Right lobe of liver (tissue), 6 donors: ENCODE measurements at places on chromosomes 2 and 18. TPM values are rescaled to one million over a fixed set of nuclear protein-coding genes. Genes with fewer than 3 reads are reported as not detected.

- DNase-seq, result no peak
These were observed 94.1 kb upstream of the CD302 start for GRCh38 chr2:159891917-159892730.

Gene CXCR2
- total RNA-seq, result 0.81 TPM

DNA sequence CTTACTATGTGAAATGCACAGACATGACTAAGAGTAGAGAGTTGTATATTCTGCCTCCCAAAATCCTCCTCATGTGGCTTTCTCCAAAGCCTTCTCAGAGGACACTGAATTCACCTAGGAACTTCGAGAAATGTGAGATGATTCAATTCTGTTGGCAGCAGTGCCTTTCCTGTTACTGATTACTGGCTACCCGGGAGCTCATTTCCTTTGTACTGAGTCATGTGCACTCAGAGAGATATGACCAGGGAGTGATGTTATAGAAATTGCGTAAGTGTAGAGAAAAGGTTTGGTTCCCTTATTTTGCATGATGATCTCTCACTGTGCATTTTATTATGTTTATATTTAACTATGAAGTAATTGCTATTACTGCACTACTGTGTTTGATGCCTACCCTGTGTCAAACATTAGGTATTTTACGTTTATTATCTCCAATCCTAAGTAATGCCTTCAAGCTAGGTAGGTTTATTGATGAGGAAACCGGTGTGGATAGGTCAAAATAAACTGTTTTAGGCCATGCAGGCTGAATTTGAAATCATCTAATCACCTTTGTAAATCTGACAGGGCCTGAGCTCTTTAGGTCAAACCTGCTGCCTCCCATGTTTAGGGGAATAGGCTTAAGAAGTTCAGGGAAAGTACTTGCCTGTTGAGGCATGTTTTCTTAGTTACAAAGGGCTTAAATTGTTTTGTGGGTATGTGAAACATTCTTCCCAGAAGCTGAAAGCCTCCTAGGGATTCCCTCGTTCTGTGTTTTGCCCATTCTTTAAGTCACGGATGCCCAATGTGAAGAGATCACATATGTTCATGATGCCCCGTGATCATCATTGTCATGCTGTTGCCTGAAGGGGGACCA is 86.8 kb downstream of the FMNL2 start:
- no peak for DNase-seq

DNA sequence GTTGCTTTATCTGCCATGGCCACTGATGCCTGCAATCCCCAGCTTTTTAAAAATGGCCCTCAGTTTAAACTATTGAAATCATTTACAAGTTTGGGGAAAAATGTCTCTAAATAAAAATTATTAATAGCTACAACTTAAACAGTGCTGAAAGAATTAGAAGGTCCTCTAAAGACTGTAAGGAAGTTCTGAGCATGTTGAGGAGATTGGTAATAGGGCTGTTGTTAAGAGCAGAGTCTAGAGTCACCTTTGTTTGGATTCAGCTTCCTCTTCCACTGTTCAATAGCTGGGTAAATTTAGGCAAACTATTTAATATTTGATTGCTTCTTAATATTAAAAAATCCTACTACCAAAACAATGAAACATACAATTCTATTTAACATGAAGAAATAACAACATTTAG is 1127.1 kb upstream of the DDX18 start:
- DNase-seq, result no peak

GRCh38 chr2:107502539-107502938 is 324.2 kb upstream of the RGPD4 start:
- DNase-seq, result no peak

DNA sequence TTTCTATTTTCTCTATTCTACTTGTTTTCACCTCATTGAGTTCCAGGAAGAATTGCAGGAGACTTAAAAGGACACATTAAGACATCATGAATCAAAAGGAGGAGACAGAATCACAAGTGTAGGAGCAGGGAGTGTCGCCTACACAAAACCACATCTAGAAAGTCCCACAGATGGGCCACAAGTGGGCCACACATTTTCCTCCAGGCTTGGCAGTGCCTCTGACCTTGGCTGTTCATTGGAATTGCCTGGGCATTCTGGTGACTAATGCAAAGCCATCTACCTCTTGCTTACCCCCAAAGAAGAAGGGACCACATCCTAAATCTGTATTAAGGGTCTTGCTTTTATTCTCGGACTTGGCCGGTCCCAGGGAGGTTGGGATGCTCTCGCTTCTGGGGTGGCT is 103.6 kb downstream of the KLHL29 start:
- DNase-seq, result no peak

Gene GRP
- total RNA-seq, result not detected

DNA sequence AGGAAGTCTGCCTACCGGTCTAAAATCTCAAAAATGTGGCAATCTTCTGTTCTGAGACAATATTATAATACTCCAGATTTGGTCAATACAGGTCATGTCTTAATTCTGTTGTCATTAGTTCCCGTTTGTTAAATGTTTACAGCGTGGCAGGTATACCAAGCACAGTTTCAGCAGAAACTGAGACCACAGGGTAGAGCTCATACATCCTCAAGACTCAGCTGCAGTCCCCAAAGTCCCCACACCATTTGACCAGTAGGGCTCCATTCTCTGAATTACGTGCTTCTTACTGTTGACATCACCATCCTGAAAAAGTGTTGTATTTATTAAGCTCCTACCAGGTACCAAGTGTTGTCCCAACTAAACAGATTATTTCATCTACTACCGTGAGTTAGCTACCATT is 157.1 kb downstream of the MC4R start:
- DNase-seq, result no peak

- DNase-seq, result no peak
These were observed 31.3 kb downstream of the COLEC12 start for GRCh38 chr18:468955-469790.

DNA sequence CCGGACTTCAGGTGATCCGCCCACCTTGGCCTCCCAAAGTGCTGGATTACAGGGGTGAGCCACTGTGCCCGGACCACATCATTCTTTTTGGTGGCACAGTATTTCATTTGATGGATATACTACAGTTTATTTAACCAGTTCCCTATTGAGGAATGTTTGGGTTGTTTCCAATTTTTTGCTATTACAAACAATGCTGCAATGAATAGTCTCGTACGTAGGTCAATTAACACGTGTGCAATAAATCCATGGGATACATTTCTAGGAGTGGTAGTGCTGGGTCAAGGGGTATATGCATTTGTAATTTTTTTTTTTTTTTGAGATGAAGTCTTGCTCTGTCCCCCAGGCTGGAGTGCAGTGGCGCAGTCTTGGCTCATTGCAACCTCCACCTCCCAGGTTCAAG is 28.4 kb upstream of the XPO1 start:
- DNase-seq, result no peak

DNA sequence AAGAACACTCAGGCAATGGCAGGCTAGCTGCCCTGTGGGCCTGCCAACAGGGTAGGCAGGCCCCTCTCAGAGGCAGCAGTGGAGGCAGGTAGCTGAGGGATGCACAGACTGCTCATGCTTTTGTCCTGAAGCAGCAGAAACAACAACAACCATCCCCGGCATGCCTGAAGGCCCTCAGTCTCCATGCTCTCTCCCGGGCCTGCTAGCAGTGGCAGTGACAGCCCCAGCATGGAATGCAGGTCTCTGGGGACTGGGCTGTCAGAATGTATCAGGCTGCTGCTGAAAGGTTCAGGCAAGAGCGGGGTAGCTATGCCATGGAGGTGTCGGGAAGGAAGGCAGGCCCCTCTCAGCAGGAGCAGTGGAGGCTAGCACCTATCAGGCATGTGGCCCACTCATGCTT is 209.8 kb downstream of the KCNJ3 start:
- DNase-seq, result no peak

DNA sequence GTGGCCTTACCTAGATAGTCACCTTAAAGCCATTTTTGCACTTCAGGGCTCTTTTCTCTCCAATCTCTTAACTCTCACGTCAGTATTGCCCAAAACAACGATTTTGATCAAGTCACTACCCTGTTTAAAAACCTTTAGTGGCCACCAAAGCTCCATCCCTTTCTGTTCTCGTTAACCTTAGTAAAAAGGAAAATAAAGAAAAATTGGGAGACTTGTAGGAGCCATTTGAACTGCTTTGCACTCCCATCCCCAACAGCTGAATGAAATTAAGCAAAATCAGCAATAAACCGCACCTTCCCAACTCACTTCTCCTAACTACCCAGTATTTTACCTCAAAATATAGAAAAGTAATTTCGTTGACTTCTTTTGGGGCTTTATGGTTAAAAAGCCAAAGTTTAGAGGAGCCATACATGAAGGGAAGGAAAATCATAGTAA is 686 bp upstream of the ARL5A start:
- DNase-seq, result no peak

DNA sequence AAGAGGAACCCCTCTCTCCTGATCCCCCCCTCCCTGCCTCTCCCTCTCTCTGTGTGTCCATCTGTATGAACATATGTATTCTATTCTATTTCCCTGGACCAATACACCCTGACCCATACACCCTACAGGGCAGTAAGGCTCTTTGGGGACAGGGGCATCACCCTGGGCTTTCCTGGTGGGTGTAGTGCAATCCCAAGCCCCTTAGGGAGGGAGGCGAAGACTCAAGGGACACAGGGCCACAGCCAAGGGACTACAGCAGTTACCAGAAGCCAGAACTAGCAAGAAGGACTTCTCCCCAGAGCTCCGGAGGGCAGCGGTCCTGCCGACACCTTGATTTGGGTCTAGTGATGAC is 214.2 kb upstream of the RAB6C start:
- DNase-seq, result no peak

DNA sequence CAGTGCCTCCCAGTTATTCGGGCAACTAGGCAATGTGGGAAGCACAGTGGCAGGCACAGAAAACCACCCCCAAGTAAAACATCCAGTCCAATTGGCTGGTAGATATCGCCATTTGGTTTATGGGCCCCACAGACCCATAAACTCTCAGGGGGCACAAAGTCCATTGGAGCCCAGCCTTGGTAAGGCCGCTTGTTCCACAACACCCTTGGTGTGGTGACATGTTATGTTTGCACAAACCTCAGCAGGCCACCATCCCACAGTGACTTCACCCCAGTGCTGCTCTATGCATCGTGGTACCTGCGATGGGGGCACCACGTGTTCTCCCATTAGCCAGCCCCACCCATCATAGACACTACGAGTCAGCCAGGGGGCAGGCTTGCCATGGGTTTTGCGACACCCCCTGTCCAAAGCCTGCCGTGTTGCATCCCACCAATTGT is 18.5 kb downstream of the PHOSPHO2 start:
- DNase-seq, result no peak
